Suprapubic skin (tissue), 4 donors: ENCODE measurements at places on chromosomes 2 and 18. TPM values are rescaled to one million over a fixed set of nuclear protein-coding genes. Genes with fewer than 3 reads are reported as not detected.

DNA sequence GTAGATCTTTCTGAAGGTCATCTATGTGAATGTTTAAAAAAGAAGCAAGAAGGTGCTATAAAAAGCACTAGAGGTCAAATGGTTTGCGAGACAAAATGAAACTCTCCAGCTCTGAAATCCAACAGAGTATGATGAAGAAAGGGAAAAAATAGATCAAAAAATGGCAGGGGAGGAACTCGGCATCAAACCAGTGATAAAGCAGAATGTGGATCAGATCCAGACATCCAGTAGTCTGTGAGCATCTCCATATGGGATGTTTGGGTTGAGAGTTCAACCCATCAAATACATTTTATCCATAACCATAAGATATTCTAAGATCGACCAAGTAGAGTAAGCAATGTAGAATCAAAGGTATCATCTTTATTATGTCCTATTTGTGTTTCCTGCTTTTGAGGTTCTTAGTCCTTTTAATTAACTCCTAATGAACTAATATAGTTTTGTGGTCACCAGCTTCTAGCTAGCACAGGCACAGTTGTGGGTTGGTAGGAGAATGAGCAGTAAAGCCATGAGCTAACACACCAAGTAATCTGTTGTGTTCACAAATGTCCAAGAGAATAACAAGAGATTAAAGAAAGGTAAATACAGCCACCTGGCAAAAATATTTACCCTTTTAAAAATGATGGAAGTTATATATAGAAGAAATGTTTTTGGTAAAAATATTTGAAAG, 160.9 kb downstream of the NEDD4L start:
- no peak overlapping the region for H3K4me3 ChIP-seq
- H3K27me3 ChIP-seq = no peaks in the 10 kb centered on the region
- DNase-seq = no peak
- H3K27ac ChIP-seq = no peak overlapping the region
- no peaks in the 10 kb centered on the region for H3K36me3 ChIP-seq

GRCh38 chr18:61941948-61942471, 49.2 kb upstream of the RNF152 start:
- no peak for DNase-seq
- H3K36me3 ChIP-seq = no peaks in the 10 kb centered on the region
- peaks cover 9% of the 10 kb centered on the region for H3K4me1 ChIP-seq
- no peak overlapping the region for H3K27ac ChIP-seq
- no peaks in the 10 kb centered on the region for H3K27me3 ChIP-seq

- H3K4me1 ChIP-seq = no peaks in the 10 kb centered on the region
- H3K36me3 ChIP-seq = no peaks in the 10 kb centered on the region
- H3K27me3 ChIP-seq = no peaks in the 10 kb centered on the region
- H3K4me3 ChIP-seq = no peak overlapping the region
- H3K27ac ChIP-seq = no peak overlapping the region
Observed at GRCh38 chr2:239409976-239410375, 9.2 kb upstream of the HDAC4 start.

- no peak overlapping the region for H3K4me3 ChIP-seq
- no peak for DNase-seq
- H3K4me1 ChIP-seq = no peaks in the 10 kb centered on the region
Observed at GRCh38 chr2:43872151-43872550, 33.4 kb downstream of the ABCG8 start.

Gene IL36RN
- total RNA-seq = 31.6 TPM

Gene SLC4A5
- total RNA-seq = 3.2 TPM

Gene DQX1
- 2.7 TPM for total RNA-seq

Gene KHK
- 3.6 TPM for total RNA-seq
